ENCODE measurements at places on chromosomes 5 and 9.

- DNase-seq, result no peak
Measured at GRCh38 chr5:68223904-68224303, 8.3 kb downstream of the PIK3R1 start.

- peak; percentile 57 for DNase-seq
Measured at GRCh38 chr5:123671042-123671441, 159.1 kb downstream of the CSNK1G3 start.

DNA sequence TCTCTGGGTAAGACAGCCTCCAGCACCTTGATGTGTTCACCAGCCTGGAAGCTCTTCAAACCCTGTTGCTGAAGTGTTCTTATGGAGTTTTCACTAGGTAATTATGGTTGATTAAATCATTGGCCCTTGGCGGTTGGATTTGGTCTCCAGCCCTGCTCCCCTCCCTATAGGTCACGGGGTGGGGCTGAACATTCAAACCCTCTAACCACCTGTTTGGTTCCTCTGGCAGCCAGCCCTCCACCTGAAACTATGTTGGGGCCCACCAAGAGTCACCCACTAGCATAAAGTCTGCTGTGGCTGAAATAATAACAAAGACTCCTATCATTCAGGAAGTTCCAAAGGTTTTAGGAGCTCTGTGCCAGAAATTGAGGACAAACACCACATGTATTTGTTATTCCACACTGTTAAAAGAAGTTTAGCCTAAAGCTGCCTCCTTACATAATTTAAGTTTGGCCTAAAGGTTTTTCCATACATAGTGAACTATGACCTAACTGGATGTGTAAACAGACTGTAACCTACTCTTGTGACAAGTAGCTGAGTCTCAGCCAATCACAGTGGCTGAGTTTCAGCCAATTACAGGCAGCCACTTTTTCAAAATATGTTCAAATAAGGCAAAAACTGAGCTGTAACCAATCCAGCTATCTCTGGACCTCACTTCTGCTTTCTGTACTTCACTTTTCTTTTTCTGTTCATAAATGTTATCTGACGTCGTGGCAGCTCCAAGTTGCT is 34.8 kb downstream of the TMEM252 start:
- DNase-seq, result no peak

DNA sequence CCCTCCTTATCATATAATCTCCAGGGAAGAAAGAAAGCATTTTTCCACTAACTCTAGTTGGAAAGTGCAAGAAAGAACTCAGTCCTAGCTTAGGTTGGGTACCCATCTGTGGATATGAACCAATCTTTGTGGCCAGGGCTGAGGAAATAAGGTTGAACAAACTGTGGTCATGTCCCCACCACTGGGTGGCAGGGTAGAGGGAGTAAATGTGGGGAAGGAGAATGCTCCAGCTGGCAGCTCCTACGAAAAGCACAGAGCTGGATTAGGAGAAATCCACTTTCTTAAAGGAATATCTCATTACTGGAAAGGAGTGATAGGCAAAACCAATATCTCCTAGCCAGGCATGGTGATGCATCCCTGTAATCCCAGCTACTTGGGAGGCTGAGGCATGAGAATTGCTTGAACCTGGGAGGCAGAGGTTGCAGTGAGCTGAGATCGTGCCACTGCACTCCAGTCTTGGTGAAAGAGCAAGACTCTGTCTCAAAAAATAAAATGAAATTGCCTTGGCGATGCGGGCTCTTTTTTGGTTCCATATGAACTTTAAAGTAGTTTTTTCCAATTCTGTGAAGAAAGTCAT is 175.1 kb downstream of the CCDC192 start:
- DNase-seq, result no peak

All from activated CD8-positive, alpha-beta memory T cell treated with anti-CD3 and anti-CD28 coated beads for 24 hours (primary cell).